Activated CD8-positive, alpha-beta memory T cell treated with anti-CD3 and anti-CD28 coated beads for 36 hours (primary cell): ENCODE measurements at places on chromosomes 2 and 18. TPM values are rescaled to one million over a fixed set of nuclear protein-coding genes. Genes with fewer than 3 reads are reported as not detected.

Gene LRRTM1
- total RNA-seq = not detected

Gene TGFBRAP1
- total RNA-seq = 29.9 TPM

Gene NT5C1B
- total RNA-seq = not detected

Gene TRIM54
- total RNA-seq = 0.30 TPM

Gene SERPINB5
- not detected for total RNA-seq

Gene DSG1
- not detected for total RNA-seq
